ENCODE measurements at places on chromosomes 7 and 10.

- DNase-seq, result no peak
These were observed 257.6 kb upstream of the PHYHIPL start for GRCh38 chr10:58918887-58919286.

DNA sequence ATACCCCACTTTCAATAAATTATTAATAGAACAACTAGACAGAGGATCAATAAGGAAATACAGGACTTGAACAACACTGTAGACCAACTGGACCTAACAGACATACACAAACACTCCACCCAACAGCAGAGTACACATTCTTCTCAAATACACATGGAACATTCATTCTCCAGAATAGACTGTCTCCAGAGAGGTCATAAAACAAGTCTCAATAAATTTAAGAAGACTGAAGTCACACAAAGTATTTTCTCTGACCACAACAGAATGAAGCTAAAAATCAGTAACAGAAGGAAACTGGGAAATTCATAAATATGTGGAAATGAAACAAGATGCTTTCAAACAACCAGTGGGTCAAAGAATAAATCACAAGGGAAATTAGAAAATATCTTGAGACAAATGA is 119.8 kb downstream of the SMURF1 start:
- no peak for DNase-seq

DNA sequence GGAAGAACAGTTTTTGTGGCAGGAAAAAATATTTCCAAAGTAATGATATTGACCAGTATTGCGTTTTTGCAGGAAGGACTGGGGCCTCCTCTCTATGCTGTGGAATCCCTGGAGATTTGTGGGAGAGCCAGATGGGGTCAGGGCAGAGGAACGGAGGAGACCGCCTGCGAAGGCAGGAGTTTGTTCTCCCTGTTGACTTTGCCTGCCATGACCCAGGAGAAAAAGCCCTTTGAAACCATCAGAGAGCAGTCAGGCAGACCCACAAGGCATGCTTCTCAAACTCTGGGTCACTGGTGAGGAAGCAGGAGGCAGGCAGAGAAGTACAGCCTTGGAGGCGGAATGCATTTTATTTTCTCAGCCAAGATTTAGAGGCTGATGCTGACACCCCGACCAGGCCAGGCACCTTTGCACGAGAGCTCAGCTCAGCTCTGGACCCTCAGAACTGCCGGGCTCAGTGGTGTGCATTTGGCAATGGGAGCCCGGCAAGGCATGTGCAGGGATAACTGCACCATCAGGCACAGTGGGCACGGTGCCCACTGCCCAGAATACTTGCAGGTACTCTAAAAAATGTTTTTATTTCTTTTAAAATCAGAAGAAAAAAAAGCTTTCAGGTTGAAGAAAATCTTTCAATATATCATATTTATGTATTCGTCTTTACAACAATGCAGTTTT is 410.4 kb downstream of the RPS24 start:
- DNase-seq, result no peak

DNA sequence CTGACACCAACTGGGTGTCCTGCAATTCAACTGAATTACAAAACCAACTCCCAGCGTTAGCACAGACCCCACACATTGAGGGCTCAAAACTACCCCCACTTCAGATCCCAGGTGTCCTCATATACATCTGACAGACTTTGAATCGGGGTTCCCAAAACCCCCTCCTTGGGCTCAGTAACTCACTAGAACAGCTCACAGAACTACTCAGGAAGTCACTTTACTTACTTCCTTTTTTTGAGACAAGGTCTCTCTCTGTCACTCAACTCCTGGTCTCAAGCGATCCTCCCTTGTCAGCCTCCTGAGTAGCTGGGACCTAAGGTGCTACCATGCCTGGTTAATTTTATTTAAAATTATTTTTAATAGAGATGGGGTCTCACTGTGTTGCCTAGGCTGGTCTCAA is 456.0 kb downstream of the SDK1 start:
- DNase-seq, result no peak

- no peak for DNase-seq
These were observed 106.2 kb downstream of the RTKN2 start for GRCh38 chr10:62162261-62162981.

DNA sequence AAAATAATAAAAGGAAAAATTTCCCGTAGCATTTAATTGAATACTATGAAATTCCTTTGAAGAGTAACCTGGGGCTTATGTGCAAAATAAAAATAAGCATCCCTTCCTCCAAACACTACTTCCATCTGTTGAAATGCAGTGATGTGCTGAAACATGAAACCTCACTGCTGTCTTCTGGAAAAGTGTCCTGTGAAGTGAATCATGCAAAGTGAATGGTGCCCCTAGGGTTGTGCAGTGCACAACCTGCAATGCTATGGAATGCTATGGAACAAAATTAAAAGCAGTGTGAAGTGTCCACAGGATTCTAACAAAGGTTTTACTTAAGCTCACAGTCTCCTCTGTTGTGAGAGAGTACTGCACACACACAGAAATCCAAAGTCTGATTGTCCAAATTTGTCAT is 480.9 kb downstream of the ETV1 start:
- peak; percentile 54 for DNase-seq

- DNase-seq, result peak; percentile 5
These were observed 50.6 kb upstream of the ITGB1 start for GRCh38 chr10:33008499-33009243.

Measured in DMS 273 treated with DMSO at 0.1 percent for 48 hours (cell line).